Gastrocnemius medialis (tissue), 4 donors: ENCODE measurements at places on chromosomes 5 and 9. TPM values are rescaled to one million over a fixed set of nuclear protein-coding genes. Genes with fewer than 3 reads are reported as not detected.

Gene ZNF483
- 0.82 TPM for total RNA-seq

Gene LCN1
- total RNA-seq: not detected

Gene ACTBL2
- total RNA-seq: not detected

Gene PCDHB15
- total RNA-seq: 0.33 TPM

Gene WDR31
- total RNA-seq: 1.1 TPM

Gene DNAI1
- not detected for total RNA-seq

Gene KIF4B
- not detected for total RNA-seq

Gene UBQLN1
- 266 TPM for total RNA-seq

Gene CDHR2
- total RNA-seq: 0.27 TPM
